CD4-positive, alpha-beta T cell treated with Interferon gamma for 1 hour (primary cell): ENCODE measurements at places on chromosomes 13 and 19.
A peak's percentile ranks its signal among the peaks of the same experiment; 100 is the strongest.

DNA sequence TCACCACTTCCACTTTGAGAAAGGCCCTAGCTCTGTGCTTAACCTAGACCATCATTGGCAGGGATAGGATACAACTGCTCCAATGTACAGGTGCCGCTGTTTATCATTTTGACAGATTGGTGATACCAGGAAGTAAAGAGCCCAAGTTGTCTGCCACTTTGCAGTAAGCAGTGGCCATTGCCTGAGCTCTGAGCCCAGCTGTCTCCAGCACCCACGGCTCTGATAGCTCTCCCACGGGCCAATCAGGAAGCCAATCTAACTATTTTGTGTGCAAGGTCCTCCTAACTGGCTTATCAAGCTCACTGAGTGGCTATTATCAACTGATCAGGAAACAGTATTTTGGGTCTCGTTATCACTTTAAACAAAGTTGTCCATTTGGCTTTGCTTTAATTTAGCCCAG, 181.1 kb downstream of the DCT start:
- no peak for DNase-seq

DNA sequence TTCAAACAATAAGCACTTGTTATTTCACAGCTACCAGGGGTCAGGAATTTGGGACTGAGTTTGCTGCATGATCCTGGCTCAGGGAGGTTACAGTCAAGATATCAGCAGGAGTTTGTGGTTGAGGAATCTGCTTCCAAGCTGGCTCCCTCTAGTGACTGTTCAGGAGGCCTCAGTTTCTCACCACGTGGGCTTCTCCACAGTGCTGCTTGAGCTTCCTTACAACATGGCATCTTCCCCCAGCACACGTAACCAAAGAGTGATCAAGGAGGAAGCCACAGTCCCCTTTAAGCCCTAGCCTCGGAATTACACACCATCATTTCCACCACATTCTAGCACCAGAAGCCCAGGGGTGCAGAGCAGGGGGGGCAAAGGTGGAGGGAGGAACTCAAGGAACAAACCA, 28.8 kb downstream of the CELF5 start:
- DNase-seq, result no peak

DNA sequence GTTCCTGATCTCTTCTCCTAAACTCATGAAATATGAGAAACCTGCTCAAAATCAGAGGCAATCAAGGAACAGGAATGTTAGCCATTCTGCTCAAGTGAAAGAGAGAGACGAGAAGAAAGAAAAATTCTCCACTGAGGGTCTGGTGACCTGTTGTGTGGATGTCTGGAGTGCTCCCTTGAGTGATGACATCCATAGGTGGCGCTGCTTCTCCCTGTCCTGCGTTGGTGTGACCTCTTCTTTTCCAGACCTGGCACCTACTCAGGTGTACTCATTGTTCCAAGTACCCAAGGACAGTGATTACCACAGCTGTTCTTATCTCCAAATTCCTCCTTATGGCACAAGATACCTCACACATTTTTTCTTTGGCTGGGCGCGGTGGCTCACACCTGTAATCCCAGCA, 4.0 kb downstream of the ZNF223 start:
- DNase-seq, result no peak

- no peak for DNase-seq
These were observed 294.8 kb downstream of the KCNRG start for GRCh38 chr13:50309882-50310594.

- no peak for DNase-seq
These were observed 102.9 kb downstream of the FOXO1 start for GRCh38 chr13:40563350-40564125.

DNA sequence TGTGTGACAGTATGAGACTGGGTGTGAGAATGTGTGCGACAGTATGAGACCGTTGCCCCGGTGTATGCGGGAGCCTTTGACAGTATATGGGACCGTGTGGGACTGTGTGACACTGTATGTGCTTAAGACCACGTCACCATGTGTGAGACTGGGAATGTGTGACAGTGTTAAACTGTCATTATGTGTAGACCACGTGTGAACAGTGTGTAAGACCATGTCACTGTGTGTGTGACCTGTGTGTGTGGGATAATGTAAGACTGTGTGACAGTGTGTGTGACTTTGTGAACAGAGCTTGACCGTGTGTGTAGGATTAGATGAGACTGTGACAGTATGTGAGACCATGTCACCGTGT, 549 bp downstream of the ZNF583 start:
- DNase-seq, result peak; percentile 6

DNA sequence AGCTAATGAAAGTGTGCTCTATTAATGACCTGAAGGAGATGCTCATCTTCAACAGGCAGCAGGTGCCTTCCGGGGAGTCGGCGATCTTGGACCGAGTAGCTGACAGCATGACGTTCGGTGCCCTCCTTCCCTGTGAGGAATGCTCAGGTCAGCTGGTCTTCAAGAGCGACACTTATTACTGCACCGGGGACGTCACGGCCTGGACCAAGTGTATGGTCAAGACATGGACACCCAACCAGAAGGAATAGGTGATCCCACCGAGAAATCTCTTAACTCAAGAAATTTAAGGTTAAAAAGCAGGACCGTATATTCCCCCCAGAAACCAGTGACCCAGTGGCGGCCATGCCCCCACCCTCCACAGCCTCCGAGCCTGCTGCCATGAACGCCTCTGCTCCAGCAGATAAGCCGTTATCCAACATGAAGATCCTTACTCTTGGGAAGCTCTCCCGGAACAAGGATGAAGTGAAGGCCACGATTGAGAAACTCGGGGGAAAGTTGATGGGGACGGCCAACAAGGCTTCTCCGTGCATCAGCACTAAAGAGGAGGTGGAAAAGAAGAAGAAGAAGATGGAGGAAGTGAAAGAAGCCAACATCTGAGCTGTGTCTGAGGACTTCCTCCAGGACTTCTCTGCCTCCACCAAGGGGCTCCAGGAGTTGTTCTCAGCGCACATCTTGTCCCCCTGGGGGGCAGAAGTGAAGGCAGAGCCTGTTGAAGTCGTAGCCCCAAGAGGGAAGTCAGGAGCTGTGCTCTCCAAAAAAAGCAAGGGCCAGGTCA, 22.8 kb upstream of the ANKRD10 start:
- no peak for DNase-seq

DNA sequence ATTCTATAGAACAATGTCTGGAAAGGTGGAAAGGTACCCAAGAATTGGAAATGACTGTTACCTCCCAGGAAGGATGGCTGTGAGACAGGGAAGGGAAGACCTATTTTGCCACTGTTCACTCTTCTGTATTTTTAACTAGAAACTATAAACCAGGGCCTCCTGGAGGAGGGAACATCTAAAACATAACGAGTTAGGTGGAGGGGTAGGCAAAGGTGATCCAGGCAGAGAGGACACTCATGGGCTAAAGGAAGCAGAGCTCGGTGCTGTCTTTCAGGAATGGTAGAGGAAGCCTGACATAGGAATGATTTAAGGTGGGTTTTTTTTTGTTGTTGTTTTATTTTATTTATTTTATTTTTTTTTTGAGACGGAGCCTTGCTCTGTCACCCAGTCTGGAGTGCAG, 5.8 kb downstream of the EIF3K start:
- no peak for DNase-seq

- DNase-seq, result no peak
These were observed 15.1 kb upstream of the POU4F1 start for GRCh38 chr13:78618411-78618810.

GRCh38 chr19:13097033-13097462, 5.6 kb downstream of the LYL1 start:
- no peak for DNase-seq

DNA sequence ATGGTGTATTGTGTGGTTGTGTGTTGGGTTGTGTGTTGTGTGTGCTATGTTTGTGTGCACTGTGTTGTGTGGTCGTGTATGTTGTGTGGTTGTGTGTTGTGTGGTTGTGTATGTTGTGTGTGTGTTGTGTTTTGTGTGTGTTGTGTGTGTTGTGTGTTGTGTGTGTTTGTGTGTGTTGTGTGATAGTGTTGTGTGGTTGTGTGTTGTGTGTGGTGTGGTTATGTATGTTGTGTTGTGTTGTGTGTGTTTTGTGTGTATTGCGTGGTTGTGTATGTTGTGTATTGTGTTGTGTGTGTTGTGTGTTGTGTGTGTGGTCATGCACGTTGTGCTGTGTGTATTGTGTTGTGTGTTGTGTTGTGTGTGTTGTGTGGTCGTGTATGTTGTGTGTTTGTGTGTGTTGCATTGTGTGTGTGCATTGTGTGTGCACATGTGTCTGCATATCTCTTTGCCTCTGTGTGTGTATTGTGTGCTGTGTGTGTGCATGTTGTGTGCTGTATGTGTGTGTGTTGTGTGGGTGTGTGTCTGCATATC, 2.9 kb downstream of the C3 start:
- no peak for DNase-seq

DNA sequence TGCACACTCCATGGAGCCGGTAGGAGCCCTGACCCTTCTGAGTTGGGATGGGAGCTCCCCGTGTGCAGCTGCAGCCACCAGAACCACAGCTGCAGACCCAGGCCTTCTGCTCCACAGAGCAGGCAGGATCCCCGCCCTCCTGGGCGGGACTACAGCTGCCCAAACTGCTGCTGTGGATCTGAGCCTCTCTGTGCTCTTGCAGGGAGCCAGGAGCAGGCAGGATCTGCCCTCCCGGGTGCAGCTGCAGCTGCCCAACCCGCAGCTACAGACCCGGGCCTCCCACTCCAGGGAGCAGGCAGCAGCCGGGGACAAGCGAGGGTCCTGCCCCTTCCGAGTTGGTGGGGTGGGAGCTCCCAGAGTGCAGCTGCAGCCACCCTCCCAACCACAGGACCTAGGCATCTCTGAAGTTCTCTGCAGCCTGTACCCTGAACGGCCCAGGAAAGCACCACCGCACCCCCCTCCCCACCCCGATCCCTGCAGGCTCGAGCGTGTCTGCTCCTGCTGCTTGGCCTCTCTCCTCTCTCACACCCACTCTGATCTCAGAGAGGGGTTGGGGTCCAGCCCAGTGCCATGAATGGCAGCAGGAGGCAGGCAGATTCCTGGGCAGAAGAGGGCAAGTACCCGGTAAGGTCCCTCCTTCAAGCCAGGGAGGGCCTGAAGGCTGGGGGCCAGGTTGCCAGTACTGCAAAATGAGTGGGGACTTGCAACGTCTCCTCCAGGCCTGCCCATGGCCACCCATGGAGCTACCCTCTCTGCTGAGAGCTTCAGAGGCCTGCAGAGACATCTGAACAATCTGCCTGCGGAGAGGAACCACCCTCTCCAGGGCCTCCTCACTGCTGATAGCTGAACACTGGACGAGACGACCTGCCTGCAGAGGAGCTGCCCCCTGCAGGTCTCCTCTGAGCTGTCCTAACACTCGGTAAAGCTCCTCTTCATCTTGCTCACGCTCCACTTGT, 16.4 kb upstream of the EMP3 start:
- no peak for DNase-seq
